Common myeloid progenitor, CD34-positive (primary cell): ENCODE measurements at places on chromosomes 2 and 18.

- H3K27me3 ChIP-seq, result peaks cover 1% of the 10 kb centered on the region
- H3K27ac ChIP-seq, result no peak overlapping the region
- no peaks in the 10 kb centered on the region for H3K36me3 ChIP-seq
- no peaks in the 10 kb centered on the region for H3K4me1 ChIP-seq
- H3K4me3 ChIP-seq, result no peak overlapping the region
- DNase-seq, result no peak
Measured at GRCh38 chr2:227079726-227080125, 84.3 kb downstream of the COL4A4 start.

GRCh38 chr2:36915627-36916026 is 50.7 kb downstream of the STRN start:
- H3K27me3 ChIP-seq, result no peaks in the 10 kb centered on the region
- peaks cover 7% of the 10 kb centered on the region for H3K36me3 ChIP-seq
- peaks cover 12% of the 10 kb centered on the region for H3K4me1 ChIP-seq
- no peak overlapping the region for H3K4me3 ChIP-seq
- no peak overlapping the region for H3K27ac ChIP-seq
- DNase-seq, result no peak

- H3K27ac ChIP-seq, result no peak overlapping the region
- H3K27me3 ChIP-seq, result no peaks in the 10 kb centered on the region
- H3K36me3 ChIP-seq, result peaks cover 4% of the 10 kb centered on the region
- no peak overlapping the region for H3K4me3 ChIP-seq
Measured at GRCh38 chr2:42979870-42980763, 187.7 kb upstream of the HAAO start.

- H3K4me3 ChIP-seq, result no peak overlapping the region
- no peaks in the 10 kb centered on the region for H3K36me3 ChIP-seq
- no peak for DNase-seq
- H3K4me1 ChIP-seq, result no peaks in the 10 kb centered on the region
- H3K27me3 ChIP-seq, result no peaks in the 10 kb centered on the region
Measured at GRCh38 chr2:120490091-120490798, 144.3 kb downstream of the INHBB start.

GRCh38 chr18:79070486-79070885 is 1.3 kb downstream of the ATP9B start:
- no peak for DNase-seq
- H3K4me1 ChIP-seq, result peaks cover 8% of the 10 kb centered on the region
- H3K36me3 ChIP-seq, result peaks cover 4% of the 10 kb centered on the region
- H3K27me3 ChIP-seq, result no peaks in the 10 kb centered on the region

- no peaks in the 10 kb centered on the region for H3K27me3 ChIP-seq
- no peak overlapping the region for H3K27ac ChIP-seq
- no peak overlapping the region for H3K4me3 ChIP-seq
Measured at GRCh38 chr2:206520450-206520849, 77.1 kb downstream of the ADAM23 start.

DNA sequence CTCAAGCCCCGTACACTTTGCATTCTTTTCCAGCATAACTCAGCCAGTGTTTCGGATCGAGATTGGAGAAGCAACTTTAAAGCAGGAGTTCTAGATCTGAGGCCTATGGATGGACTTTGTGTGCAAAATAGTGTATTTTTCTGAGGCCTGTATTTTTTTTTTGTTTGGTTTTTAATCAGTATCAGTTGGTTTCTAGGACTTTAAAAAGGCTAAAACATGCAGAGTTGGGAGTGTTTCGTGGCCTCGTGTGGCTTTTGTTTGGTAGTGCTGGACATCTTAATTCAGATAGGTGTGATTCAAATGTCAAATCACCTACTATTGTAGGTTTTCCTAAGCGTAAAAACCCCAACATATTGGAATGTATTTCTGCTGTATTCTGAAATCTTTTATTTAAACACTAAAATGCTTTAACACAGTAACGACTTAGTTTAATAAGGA is 282 bp upstream of the PUS10 start:
- H3K27ac ChIP-seq, result peak overlapping the region; percentile 94
- peaks cover 5% of the 10 kb centered on the region for H3K36me3 ChIP-seq

GRCh38 chr2:201798252-201798913 is 8.0 kb upstream of the CDK15 start:
- H3K36me3 ChIP-seq, result no peaks in the 10 kb centered on the region
- peaks cover 11% of the 10 kb centered on the region for H3K4me1 ChIP-seq
- no peak for DNase-seq
- no peaks in the 10 kb centered on the region for H3K27me3 ChIP-seq
- no peak overlapping the region for H3K27ac ChIP-seq
- no peak overlapping the region for H3K4me3 ChIP-seq

DNA sequence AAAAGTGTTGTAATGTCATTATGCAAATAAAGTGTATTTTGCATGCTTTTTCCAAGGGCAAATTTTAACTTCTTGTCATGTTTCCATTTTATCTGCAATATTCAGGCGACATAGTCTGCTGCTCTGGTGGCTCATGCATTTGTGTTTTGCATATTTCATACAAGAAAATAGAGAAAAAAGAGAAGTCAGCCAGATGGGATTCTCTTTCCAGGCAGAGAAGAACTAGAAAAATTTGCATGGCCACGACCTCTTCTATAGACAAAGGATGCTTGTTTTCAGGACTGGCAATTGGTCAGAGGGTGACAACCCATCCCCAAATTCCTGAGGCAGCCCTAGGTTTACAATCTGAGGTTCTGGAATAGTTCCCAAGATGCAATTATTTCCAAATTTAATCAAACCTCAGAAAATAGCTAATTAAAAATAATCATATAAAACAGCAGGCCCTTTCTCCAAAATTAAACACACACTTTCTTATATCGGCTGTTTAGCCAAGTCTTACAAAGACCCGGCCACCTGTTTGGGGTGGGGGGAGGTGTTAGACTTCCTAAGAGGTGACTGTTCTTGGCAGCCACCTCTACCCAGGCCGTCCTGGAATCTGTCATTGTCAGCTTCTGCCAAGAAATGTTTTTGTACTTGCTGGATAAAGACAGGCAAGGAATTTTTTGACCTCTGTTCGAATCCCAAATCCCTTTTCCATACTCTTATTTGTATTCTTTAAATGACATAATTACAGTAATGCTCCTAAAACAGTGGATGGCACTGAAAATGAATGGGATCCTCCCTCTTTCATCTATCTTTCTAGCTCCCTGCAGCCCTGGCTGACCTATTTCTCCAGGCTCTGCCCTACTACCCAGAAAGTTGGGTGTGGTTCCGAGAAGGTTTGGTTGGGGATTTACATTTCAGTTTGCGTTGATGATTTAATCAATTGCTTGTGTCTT is 20.8 kb upstream of the SOS1 start:
- H3K4me3 ChIP-seq, result no peak overlapping the region
- H3K4me1 ChIP-seq, result no peaks in the 10 kb centered on the region
- no peaks in the 10 kb centered on the region for H3K36me3 ChIP-seq
- H3K27me3 ChIP-seq, result no peaks in the 10 kb centered on the region

DNA sequence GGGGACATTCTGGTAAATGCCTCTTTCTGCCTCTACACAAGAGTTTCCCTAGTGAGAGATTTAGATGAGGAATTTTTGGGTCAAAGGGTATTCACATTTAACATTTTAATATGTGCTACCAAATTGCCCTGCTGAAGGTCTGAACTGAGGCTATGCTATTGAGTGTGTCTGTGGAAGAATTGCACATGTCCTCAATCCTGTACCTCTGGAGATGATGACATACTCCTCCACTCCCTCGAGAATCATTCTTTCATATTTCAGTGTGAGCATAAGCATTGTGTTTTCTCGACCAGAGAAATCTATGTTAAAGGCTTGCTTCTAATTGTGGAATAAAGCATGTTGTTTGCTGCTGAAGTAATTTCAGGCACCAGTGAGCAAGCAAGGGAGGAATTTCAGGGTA is 110.5 kb downstream of the TSN start:
- H3K27me3 ChIP-seq, result no peaks in the 10 kb centered on the region
- H3K27ac ChIP-seq, result no peak overlapping the region
- DNase-seq, result no peak
- H3K4me3 ChIP-seq, result no peak overlapping the region

DNA sequence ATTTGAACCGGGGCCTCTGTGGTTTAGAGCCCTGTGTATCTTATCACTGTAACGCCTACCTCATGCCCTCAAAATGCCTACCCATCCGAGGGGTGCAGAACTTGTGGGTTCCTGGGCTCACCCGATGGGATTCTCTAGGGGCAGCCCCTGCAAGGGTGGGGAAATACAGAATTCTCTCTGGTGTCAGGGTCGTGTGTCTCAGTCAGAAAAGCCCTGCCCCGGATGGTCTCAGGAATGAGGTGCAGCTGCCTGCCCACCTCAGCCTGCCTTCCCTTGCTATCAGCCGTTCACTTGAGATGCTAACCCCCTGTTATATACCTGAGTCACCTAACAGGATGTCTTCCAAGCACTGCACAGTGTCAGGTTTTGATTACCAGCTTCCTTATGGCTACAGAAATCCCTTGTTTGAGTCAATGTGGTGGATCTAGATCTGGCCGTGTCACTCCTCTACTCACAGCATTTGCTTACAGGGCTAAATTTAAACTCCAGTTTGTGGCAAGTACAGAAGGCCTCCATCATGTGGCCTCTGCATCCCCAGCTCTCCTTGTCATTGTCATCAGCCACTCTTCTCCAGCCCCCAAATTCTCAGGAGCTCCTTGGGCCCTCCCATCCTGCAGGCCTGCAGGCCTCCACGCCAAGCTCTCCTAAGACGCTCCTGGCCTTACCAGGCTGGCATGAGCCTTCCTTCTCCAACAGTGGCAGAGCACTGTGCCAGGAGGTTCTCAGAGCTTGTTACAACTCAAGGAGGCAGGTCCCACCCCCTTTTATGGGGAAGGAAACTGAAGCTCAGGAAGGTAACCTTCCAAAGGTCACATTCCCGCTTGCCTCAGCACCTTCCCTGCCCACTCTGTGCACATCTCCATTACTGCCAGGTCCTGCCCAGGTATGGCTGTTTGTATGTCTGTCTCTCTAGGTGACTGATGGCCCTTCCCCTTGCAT is 14.3 kb upstream of the MAP3K2 start:
- no peaks in the 10 kb centered on the region for H3K27me3 ChIP-seq
- H3K36me3 ChIP-seq, result no peaks in the 10 kb centered on the region
- no peak overlapping the region for H3K4me3 ChIP-seq
- H3K4me1 ChIP-seq, result peaks cover 21% of the 10 kb centered on the region

DNA sequence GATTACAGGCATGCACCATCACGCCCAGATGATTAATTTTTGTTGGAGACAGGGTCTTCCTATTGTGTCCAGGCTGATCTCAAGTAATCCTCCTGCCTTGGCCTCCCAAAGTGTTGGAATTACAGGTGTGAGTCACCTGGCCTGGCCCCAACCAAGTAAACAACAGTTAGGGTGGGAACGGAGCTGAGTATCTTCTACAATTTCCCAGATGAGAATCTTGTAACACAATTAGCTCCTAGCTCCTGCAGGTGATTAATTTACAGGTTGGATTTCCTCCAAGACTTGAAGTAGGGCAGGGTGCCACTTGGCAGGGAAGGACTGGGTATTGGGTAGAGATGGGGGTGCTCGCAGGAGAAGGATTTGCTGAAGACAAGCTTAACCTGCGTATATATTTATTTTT is 17.8 kb downstream of the NLRC4 start:
- H3K36me3 ChIP-seq, result no peaks in the 10 kb centered on the region
- no peak overlapping the region for H3K27ac ChIP-seq
- H3K4me1 ChIP-seq, result no peaks in the 10 kb centered on the region
- H3K4me3 ChIP-seq, result no peak overlapping the region

GRCh38 chr2:37091873-37092272 is 7.6 kb downstream of the GPATCH11 start:
- H3K36me3 ChIP-seq, result peaks cover 16% of the 10 kb centered on the region
- no peak overlapping the region for H3K4me3 ChIP-seq
- H3K4me1 ChIP-seq, result no peaks in the 10 kb centered on the region
- no peak overlapping the region for H3K27ac ChIP-seq
- no peak for DNase-seq
- H3K27me3 ChIP-seq, result no peaks in the 10 kb centered on the region

DNA sequence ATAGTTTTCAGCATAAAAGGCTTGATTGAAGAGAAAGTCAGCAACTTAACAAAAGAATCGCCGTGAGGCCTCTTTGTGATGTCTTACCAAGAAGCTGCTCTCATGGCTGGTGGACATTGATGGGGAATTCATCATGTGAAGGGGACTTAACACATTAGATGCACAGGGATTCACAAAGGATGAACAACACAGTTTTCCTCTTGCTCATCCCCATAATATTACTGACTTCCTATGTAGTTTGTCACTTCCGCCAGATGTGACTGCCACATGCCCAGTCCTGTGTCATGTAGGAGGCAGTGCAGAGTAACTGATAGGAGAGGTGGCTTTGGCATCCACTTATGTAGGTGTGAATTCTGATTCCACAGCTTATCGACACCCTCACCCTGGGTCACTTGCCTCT is 232.6 kb upstream of the LYPD1 start:
- no peak for DNase-seq
- no peaks in the 10 kb centered on the region for H3K36me3 ChIP-seq

GRCh38 chr18:42087876-42088275 is 132.8 kb downstream of the PIK3C3 start:
- H3K4me1 ChIP-seq, result no peaks in the 10 kb centered on the region
- H3K36me3 ChIP-seq, result peaks cover 9% of the 10 kb centered on the region
- no peak overlapping the region for H3K4me3 ChIP-seq
- no peak for DNase-seq
- H3K27me3 ChIP-seq, result no peaks in the 10 kb centered on the region
- no peak overlapping the region for H3K27ac ChIP-seq

- peak within 1 kb of the TSS; percentile 86 for H3K4me3 ChIP-seq
- H3K4me1 ChIP-seq, result peaks cover 5% of the 10 kb centered on the region
- H3K36me3 ChIP-seq, result peaks cover 12% of the 10 kb centered on the region
- no peaks in the 10 kb centered on the region for H3K27me3 ChIP-seq
- peak; percentile 35 for DNase-seq
Measured at GRCh38 chr18:47150029-47150823, at the start of gene HDHD2. Gene HDHD2 (minus strand): TSS chr18:47150500. CDS start chr18:47136439, 14,061 bp downstream.

- no peaks in the 10 kb centered on the region for H3K36me3 ChIP-seq
- no peak for DNase-seq
- H3K4me3 ChIP-seq, result no peak overlapping the region
- no peaks in the 10 kb centered on the region for H3K27me3 ChIP-seq
- H3K4me1 ChIP-seq, result no peaks in the 10 kb centered on the region
- H3K27ac ChIP-seq, result no peak overlapping the region
Measured at GRCh38 chr18:4765401-4765800, 310.3 kb upstream of the DLGAP1 start.

DNA sequence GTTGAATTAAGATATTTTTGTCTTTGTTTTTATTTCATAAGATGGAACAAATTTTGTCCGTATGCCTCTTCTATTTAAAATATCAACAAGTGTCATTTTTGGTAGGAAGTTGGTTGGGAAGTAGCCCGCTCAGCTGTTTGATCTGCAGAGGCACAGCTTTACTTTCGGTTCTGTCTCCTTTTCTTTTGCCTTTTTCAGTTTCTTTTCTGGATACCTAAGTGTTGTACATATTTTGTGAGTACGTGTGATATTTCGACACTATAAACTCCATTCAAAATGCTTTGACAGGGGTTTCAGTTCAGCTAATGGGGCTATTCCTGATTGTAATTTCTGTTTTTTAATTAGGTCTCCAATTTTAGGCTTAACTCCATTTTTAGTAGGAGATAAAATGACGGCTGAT is 1785.0 kb upstream of the LRRTM1 start:
- H3K4me1 ChIP-seq, result no peaks in the 10 kb centered on the region
- H3K4me3 ChIP-seq, result peak overlapping the region; percentile 67

- H3K4me3 ChIP-seq, result no peak overlapping the region
- H3K4me1 ChIP-seq, result peaks cover 60% of the 10 kb centered on the region
- peak overlapping the region; percentile 100 for H3K27ac ChIP-seq
- no peak for DNase-seq
Measured at GRCh38 chr2:70089983-70090525, 2.8 kb downstream of the PCBP1 start.

GRCh38 chr2:9967053-9967775 is 15.7 kb downstream of the GRHL1 start:
- DNase-seq, result peak; percentile 17
- H3K4me1 ChIP-seq, result peaks cover 8% of the 10 kb centered on the region
- no peaks in the 10 kb centered on the region for H3K36me3 ChIP-seq
